Gastroesophageal sphincter (tissue), 4 donors: ENCODE measurements at places on chromosomes 3 and 15. TPM values are rescaled to one million over a fixed set of nuclear protein-coding genes. Genes with fewer than 3 reads are reported as not detected.

- peak; percentile 10 for ATAC-seq
Measured at GRCh38 chr15:76335307-76336253, 993 bp upstream of the ISL2 start.

DNA sequence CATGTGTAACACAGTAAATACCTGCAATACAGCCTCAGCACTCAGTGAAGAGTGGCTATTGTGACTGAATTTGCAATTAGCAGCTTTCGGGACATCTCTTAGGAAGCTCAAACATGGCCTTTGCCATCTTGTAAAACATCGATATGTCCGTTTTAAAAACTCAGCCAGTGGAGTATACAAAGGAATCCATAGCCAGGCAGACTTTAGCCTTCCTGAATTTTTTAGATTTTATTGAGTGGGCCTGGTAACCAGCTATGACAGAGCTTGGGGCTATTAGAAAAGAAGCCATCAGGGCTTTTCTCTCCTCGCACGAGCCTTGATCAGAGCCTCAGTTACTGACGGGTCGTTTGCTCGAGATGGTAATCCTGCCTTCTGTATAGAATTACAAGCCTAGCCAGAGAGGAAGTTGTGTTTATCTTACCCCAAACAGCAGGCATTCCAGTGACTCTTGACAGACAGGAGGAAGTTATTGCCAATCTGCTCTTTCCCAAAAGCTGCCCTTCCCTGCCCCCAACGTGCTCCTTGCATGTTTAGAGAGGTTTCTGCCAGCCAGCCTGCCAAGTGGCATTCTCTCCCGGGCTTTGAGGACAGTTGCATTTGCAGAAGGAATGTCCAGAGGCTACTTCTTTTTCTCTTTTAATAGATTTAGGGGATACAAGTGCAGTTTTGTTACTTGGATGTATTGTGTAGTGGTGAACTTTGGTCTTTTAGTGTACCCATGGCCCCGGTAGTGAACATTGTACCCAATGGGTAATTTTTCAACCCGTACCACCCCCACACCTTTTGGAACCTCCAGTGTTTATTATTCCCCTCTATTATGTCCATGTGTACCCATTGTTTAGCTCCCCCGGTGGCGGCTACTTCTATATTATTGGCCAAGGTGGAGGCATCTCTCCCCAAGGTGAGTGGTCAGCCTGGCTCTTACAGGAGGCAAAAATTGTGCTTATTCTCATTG is 40.6 kb downstream of the ITPR1 start:
- peak; percentile 69 for ATAC-seq

The GALNT15 gene
- 114 TPM for total RNA-seq

- ATAC-seq, result no peak
Measured at GRCh38 chr3:65928110-65928509, 110.6 kb downstream of the MAGI1 start.

The ZXDC gene
- 36.3 TPM for total RNA-seq

DNA sequence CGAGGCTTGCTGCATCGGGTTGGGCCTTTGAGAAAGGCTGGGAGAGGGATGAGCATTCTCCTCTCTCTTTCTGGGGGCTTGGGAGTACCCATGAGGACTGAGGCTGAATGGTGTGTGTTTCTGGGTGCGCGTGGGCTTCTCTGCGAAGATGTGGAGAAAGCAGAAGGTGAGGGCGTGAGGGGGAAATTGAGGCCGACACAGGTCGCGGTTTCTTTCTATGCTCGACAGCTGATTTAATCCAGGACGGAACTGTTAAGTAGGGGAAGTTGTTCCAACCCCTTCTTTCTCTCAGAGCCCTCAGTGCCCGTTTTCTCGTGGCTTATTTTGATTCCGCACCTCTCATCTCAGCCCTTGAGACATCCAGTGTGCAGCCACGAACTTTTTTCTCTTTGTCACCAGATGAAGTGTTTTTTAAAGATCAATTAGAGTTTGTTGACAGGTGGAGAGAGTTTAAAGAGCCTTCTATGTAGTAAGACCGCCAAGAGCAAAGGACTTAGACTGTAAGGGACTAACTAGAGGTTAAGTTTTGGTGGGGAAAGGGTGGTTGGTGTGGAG is 711 bp downstream of the STARD9 start:
- no peak for ATAC-seq

GRCh38 chr15:58627701-58628100 is 121.8 kb downstream of the ADAM10 start:
- ATAC-seq, result no peak

The SLC2A2 gene
- not detected for total RNA-seq

GRCh38 chr3:50340448-50341329 is at the start of gene RASSF1:
Gene RASSF1 (minus strand): TSS chr3:50340836. CDS start chr3:50340805, 31 bp downstream.
- ATAC-seq, result peak; percentile 44

- ATAC-seq, result no peak
Measured at GRCh38 chr3:48661501-48662144, 1.1 kb downstream of the CELSR3 start.
